ENCODE measurements at places on chromosomes 1 and 21.

- DNase-seq = no peak
Observed at GRCh38 chr21:41954654-41955499, 1.1 kb upstream of the C2CD2 start.

DNA sequence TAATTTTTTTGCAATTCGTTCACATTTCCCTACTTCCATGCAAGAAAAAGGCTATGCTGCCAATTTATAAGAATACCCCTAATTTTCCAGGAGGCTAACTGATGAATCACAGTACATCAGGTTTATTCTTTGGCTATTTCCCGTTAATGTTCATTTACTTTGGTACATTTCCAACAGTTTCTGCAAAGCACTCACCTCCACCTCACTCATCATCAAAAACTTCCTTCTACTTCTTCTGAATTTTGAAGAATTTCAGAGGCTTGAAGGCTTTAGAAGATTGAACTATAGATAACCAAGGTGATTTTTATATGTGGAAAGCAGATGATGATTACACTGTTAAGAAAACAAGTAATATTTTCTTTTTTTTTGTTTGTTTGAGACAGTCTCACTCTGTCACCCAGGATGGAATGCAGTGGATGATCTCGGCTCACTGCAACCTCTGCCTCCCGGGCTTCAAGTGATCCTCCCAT lies 60.5 kb upstream of the HP1BP3 start:
- no peak for DNase-seq

DNA sequence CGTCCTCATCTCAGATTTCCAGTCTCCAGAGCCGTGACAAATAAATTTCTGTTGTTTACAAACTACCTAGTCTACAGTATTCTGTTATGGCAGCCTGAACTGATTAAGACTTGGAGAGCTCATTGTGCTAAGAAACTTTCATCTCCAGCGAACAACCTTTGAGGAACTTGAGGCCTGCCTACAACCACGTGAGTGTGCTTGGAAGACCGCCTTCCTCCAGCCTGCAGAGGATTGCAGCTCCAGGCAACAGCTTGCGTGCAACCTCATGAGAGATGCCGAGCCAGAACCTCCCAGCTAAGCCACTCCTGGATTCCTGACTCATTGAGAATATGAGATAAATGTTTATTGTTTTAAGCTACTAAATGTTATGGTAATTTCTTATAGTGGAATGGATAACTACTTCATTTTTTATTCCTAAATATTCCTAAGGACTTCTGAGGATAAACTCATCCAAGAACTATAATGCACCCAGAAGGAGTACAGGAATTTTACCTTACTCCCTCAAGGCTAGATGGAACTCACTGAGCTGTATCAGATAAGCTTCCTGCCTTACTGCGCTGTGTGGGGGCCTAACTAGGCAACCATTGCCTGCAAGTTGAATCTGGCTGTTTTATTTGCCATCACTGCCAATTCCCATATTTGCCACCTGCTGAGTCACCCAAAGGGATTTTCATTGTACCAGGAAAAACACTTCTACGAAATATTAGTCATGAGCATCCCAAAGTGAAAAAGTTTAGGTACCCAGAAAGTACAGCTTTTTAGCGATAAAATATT lies 17.6 kb downstream of the FAM177B start:
- no peak for DNase-seq

DNA sequence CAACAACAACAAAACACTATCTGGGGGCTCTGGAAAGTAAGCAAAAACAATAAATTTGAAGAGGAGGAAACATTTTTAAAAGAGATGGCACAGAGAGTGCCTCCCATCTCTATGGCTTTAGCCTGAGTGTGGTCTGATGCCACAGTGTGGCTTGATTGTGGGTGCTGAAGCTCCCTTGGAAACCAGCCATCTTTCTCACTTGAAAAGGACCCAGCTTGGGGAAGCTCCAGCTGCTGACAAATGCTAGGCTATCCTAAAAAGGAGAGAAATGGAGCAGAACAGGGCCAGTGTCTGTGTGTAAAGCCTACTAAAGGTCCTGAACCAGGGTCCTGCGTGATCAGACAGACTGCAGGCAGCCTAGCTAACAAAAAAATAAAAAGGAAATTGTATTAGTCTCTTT lies 642.0 kb upstream of the PTBP2 start:
- DNase-seq = peak; percentile 16

DNA sequence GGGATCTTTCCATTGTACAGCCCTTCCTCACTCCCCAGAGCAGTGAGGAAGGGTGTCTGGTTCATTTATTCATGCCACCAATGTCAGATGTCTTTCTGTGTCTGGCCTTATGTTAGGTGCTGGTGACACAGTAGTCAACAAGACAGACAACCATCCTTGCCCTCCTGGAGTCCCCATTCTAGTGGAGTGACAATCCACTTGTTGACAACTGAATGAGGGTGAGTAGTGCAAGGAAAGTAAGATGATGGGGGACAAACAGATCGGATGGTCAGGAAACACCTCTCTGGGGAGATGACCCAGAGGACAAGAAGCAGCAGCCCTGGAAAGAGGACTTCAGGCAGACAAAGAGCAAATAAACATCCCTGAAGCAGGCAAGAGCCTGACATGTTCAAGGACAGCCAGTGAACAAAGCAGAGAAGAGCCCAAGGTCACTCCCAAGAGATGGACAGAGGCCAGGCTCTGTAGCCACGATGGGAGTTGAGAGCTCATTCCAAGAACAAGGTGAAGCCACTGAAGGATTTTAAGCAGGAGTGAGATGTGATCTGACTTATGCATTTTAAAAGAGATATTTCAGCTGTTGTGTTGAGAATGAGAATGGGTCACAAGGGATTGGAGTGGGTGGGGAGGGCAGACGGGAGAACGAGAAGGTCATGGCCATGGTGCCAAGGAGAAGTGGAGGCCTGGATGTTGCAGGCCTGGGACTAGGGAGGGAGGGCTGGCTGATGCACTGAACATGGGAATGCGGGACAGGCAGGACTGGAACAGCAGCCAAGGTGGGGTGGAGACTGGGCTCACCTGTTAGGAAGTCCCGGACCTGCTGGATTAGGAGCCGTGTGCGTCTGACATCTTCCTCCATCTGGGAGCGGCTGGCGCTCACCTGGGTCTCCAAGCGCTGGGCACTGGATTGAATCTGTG lies 30.2 kb downstream of the LAMB3 start:
- no peak for DNase-seq

- DNase-seq = no peak
Observed at GRCh38 chr1:225341642-225342041, 86.2 kb downstream of the LBR start.

- no peak for DNase-seq
Observed at GRCh38 chr1:56915960-56916359, 49.9 kb downstream of the C8B start.

GRCh38 chr1:116175611-116176010 lies 64.4 kb downstream of the MAB21L3 start:
- DNase-seq = no peak

DNA sequence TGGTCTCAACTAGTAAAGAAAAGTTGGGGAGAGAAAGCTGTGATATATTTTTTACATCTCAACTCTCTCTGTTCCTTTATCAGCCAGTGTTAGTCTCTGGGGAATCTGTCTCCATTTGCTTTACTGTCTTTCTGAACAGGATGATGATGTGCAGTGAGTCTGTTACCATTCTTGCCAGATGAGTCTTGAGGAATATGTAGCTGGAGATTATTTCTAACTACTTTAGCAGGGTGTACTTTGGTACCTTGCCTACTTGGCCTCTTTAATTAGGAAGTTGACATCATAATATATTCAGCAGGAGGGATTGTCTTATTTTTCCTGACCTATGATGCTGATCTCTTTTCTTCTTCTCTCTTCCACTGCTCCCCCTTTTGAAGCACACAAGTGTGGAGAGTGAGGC lies 15.7 kb upstream of the HAX1 start:
- no peak for DNase-seq

- DNase-seq = no peak
Observed at GRCh38 chr1:9817734-9818133, 6.0 kb downstream of the CLSTN1 start.

DNA sequence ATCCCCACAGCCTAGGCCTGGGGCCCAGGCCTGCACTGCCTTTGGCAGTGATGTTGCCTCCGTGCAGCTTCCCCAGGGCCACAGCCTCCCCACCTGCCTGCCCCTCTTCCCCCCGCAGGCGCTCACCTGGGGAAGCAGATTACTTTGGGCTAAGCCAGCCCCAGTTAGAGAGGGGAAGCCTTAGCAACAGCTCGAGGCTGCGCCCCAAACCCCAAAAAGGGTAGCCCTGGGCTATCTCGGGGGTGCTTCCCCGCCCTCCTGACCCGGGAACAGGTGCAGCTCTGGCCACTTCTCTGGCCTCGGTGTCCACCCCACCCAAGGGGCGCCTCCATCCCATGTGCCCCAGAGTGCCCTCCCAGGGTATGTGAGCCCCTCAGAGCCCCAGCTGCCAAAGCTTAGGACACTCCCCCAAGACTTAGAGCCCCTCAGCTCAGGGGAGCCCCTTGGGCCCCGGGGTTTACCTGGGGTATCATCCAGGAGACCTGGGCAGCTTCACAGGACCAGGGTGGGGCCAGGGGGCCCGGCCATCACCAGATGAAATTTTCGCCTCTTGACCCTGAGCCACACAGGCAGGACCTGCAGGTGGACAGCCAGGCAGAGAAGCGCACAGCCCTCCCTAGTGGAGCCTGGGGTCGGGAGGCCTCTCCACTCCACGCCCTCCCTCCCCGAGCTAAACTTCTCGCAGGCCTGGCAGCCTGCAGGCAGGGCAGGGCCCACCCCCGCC lies 3.3 kb upstream of the TTC34 start:
- no peak for DNase-seq

DNA sequence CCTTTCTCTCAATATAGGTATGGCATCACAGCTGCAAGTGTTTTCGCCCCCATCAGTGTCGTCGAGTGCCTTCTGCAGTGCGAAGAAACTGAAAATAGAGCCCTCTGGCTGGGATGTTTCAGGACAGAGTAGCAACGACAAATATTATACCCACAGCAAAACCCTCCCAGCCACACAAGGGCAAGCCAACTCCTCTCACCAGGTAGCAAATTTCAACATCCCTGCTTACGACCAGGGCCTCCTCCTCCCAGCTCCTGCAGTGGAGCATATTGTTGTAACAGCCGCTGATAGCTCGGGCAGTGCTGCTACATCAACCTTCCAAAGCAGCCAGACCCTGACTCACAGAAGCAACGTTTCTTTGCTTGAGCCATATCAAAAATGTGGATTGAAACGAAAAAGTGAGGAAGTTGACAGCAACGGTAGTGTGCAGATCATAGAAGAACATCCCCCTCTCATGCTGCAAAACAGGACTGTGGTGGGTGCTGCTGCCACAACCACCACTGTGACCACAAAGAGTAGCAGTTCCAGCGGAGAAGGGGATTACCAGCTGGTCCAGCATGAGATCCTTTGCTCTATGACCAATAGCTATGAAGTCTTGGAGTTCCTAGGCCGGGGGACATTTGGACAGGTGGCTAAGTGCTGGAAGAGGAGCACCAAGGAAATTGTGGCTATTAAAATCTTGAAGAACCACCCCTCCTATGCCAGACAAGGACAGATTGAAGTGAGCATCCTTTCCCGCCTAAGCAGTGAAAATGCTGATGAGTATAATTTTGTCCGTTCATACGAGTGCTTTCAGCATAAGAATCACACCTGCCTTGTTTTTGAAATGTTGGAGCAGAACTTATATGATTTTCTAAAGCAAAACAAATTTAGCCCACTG lies 11.5 kb downstream of the HIPK1 start:
- no peak for DNase-seq

- DNase-seq = no peak
Observed at GRCh38 chr21:37224861-37225839, 42.0 kb downstream of the VPS26C start.

- no peak for DNase-seq
Observed at GRCh38 chr1:14855268-14855667, 256.8 kb downstream of the KAZN start.

DNA sequence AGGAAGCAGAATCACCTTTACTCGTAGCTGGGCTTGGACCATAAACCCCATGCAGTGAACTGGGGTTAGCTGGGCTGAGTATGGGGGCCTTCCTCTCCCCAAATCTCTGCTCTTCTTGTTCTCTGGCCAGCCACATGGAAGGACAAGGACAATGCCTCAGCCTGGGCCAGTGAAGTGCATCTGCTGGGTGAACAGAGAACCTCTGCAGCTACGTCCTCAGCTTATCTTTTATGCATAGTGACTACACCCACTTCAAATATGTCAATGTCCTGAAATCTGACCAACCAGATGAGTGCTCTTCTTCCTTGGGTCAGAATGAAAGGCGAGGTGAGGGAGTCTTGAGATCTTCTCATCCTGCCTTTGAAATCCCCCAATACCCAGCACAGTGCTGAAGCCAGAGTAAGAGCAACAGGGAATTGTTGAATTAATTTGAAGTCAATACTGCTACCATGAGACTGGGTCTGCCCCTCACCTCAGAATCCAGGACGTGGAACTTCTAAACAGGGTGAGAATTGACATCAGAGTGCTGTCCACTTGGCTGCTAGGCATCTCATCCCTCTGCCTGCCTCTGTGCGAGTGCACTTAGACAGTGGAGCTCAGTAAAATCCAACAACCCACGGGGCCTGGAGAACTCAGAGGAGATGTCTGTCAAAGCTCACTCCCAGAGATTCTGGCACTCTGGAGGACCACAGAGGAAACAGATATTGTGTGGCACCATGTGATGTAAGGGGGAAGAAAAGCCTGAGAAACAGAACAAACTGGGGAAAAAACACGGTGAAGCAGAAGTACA lies 99.0 kb downstream of the IER5 start:
- no peak for DNase-seq

- DNase-seq = no peak
Observed at GRCh38 chr1:175078629-175079028, 11.0 kb downstream of the TNN start.

DNA sequence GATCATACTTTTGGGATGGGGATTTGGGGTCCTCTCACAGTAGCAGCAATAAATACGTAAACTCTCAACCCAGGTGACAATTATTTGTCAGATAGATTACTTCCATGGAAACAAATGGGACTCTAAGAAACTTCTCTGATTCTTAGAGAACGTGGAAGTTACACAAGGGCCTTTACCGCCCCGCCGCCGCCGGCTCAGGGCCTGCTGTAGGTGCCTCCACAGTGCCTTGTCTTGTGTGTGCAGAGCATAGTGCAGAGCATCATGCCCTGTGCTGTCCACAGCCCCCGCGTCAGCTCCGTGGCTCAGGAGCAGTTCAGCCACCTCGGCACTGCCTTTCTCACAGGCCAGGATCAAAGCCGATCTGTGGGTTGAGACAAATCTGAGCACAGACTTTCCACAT lies 11.0 kb downstream of the ANKRD35 start:
- DNase-seq = no peak

- DNase-seq = no peak
Observed at GRCh38 chr1:244305776-244306341, 145.8 kb downstream of the ADSS2 start.

DNA sequence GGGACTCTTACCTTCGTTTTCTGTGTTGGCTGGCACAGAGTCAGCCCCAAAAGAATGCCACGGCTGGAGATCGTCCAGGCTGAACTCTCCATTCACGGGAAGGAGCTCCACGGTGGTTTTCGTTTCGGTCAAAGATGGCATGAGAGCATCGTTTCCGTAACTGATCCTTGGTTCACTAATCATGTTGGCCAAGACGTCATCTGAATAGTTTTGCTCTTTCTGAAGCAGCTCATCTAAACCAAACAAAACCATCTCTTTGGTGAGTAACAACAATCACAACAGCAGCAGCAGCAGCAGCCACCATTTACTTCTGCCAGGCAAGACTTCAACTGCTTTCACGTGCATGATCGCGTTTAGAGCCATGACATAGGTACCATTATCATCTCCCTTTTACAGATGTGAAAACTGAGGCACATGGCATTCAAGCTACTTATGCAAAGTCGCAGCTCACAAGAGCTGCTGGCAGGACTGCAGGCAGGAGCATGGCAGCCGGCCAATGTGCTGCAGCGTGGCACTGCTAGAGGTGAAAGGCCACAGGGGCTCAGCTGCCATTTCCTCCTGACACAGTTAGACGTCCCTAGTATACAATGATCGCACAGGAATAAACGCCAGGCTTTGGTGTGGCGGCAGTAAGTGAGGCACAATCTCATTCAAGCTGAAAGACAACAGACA lies 177.1 kb downstream of the GABPA start:
- DNase-seq = no peak
